ENCODE measurements at places on chromosomes 13 and 19. TPM values are rescaled to one million over a fixed set of nuclear protein-coding genes. Genes with fewer than 3 reads are reported as not detected.

The S1PR4 gene
- total RNA-seq, result 81.6 TPM

The ZNF528 gene
- total RNA-seq, result 13.5 TPM

The EFNA2 gene
- total RNA-seq, result not detected

The KLHL1 gene
- not detected for total RNA-seq

The PRKCSH gene
- total RNA-seq, result 67.1 TPM

The PLIN5 gene
- 0.21 TPM for total RNA-seq

The RASA3 gene
- total RNA-seq, result 78.9 TPM

The CGB2 gene
- not detected for total RNA-seq

The NLRP5 gene
- total RNA-seq, result not detected

The PRR36 gene
- 0.10 TPM for total RNA-seq

Measured in mononuclear cell (primary cell).